ENCODE measurements at places on chromosomes 6 and 20. TPM values are rescaled to one million over a fixed set of nuclear protein-coding genes. Genes with fewer than 3 reads are reported as not detected.

SSTR4 gene
- total RNA-seq, result not detected

HLA-DQA1 gene
- total RNA-seq, result 27.0 TPM

E2F1 gene
- 1.5 TPM for total RNA-seq

PROCR gene
- total RNA-seq, result 75.9 TPM

C4B gene
- total RNA-seq, result 225 TPM

EYS gene
- not detected for total RNA-seq

SMIM28 gene
- total RNA-seq, result not detected

IFT52 gene
- total RNA-seq, result 38.5 TPM

PPP1R3G gene
- total RNA-seq, result 1.7 TPM

DNA sequence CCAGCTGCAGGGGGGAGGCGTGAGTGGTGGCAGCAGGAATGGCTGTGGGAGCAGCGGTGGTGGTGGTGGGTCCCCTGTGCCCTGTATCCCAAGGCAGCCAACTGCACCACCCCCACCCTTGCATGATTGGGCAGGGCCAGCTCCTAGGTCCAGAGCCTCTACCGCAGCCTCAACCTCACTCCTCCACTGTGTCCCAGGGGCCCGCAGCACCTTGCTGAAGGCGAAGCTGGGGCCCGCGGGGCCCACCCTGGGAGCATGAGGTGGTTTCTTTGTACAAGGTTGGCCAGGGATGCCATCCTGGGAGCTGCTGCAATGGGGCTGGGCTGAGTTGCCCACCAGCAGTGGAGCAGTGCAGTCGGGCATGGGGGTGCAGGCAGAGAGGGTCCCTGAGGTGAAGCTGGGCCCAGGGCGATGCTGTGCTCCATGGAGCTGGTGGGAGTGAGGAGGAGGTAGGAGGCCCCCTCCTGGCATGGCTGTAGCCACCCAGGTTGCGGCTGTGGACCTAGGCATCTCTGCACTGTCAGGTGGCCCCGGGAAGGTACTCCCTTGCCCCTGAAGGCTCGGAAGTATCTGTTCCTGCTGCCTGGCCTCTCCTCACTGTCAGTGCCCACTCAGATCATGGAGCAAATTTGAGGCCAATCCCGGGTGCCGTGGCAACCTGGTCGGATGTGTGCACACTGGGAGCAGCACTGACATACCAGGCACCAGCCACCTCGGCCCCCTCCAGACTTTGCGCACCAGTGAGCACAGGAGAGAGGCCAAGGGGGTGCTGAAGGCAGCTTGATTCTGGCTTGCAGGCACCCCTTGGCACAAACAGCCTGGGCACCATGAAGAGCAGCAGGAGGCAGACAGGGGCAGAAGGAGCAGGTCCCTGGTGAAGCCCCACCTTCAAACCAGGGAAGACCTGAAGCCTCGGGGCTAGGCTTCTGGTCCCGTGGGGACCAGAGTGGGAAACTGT is 60.2 kb upstream of the L3MBTL3 start:
- no peak for DNase-seq

GRCh38 chr6:6696867-6697531 is 108.5 kb downstream of the LY86 start:
- peak; percentile 85 for DNase-seq

- peak; percentile 40 for DNase-seq
These were observed 13.3 kb downstream of the ANKRD60 start for GRCh38 chr20:58215116-58215515.

DNA sequence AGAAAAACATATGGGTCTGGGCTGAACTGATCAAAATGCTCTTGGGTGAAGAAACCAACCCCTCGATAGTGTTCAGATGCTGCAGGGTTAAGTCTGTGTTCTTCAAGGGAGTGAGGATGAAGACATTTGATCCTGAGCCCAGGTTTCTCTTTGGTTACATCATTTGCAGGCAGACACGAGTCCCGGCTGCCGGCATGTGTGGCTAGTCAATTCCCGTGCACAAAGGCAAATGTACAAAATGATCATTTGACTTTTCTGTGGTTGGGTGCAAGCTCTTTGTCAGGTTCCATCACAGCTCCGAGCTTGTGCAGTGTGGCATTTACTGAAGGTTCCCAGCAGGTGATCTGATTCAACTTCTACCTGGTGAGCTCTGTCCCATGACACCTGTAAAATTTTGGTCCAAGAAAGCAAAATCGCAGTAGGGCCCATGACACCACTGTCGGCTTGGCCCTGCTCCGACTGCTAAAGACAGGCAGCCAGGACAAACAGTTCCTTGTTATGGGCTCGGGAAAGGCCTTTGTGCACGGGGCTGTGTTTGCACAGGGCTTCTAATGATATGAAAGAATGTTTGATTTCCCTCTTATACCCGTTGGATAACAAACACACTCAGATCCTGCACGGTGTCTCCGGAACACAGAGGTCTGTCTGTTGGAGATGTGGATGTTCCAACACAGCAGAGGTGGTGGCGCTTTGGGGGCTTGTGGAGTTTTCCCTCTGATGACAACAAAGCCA is 46.9 kb downstream of the GJA10 start:
- DNase-seq, result no peak

- DNase-seq, result no peak
These were observed 62.9 kb upstream of the HBS1L start for GRCh38 chr6:135117413-135117968.

- DNase-seq, result no peak
These were observed 19.1 kb upstream of the ZC3H12D start for GRCh38 chr6:149503872-149504271.

- no peak for DNase-seq
These were observed 276.5 kb downstream of the CDC5L start for GRCh38 chr6:44663860-44664634.

GRCh38 chr6:29965563-29965872 is 23.2 kb downstream of the HLA-A start:
- DNase-seq, result no peak

DNA sequence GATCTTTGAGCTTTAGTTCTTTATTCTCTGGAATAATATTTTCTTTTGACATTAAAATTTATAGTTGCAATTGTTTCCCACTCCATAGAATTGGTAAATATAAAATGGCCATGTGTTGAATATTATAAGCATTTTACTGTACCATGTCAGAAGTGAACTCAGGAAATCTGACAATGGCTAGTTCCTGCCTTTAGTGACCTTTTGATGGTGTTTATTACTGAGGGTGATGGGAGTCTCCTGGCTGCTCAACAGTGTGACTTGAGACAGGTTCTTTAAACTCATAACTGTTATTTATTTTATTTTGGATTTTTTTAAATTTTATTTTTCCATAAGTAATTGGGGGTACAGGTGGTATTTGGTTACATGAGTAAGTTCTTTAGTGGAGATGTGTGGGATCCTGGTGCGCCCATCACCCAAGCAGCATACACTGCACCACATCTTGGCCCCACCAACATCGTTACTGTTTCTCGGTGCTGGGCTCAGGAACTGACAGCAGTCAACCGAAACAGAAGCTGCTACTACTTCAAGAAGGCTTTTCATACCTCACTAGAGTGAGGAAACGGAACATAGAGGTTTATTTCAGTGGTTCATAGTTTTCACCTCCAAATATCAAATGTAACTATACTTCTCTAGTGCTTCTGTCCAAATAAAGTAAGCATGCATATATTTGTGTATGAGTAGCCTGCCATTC is 90.4 kb downstream of the PLEKHG1 start:
- DNase-seq, result no peak

DNA sequence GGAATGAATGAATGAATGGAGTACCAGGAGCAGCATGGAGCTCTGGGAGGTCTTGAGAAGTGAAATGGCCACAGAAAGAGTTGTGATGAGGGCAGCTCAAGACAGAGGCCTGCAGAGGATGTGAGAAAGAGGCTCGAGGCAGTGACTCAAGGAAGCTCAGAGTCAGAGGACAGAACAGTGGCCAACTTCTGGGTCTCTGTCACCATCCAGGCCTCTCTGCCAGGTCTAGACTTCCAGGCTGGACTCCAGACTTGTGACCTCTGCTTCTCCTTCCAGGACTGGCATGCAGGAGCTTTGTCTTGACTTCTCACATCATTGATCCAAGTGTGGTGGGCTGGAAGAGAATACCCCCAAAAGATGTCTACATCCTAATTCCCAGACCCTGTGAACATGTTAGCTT is 119.8 kb downstream of the TOX2 start:
- no peak for DNase-seq

DNA sequence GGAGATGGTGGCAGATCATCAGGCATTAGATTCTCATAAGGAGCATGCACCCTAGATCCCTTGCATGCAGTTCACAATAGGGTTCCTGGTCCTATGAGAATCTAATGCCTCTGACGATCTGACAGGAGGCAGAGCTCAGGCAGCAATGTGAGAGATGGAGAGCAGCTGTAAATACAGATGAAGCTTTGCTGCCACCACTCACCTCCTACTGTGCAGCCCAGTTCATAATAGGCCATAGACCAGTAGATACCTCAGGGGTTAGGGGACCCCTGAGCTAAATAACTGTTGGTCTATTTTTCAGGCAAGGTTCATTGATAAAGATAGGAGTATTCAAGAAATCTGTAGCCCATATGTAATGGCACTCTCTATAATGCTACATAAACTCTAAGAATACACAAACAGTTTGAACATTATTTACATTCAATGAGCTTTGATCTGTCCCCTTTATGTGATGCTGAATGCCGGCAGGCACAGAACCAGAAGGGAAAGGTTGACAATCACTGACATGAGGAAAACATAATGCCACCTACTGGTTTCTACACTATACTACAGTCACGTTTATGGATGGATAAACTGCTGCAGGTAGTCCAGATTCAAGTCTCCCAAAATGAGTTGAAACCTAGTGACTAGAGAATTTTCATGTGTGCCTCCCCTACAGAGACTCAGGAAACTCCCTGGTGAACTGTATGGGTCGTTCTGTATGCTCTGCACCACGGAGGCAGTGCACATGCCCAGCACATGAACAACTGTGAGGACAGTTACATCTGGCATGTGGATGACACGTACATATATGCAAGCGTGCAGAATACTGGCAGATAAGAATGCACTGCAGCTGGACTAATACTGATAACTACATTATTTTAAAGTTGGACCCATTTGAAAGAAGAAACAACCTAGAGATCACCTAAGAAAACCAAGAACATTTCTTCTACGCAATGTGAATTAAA is 72.0 kb downstream of the DST start:
- DNase-seq, result no peak

DNA sequence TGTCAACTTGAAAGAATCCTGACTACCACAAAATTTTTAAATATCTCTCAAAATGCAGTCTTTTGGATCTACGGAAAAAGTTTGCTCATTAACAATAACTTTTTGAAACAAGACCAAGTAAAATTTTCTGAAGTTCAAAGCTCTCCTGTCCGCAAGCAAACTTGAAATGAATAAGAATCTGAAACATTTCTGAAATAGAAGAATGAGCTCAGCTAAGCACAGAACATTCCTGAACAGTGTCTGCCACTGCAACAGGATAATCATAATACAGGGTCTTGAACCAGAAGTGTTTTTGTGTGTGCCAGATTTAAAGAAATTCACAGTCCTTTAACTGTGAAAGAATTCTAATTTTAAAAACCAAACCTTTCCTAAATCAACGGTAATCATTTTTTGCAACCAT is 49.1 kb upstream of the TASP1 start:
- no peak for DNase-seq

DNA sequence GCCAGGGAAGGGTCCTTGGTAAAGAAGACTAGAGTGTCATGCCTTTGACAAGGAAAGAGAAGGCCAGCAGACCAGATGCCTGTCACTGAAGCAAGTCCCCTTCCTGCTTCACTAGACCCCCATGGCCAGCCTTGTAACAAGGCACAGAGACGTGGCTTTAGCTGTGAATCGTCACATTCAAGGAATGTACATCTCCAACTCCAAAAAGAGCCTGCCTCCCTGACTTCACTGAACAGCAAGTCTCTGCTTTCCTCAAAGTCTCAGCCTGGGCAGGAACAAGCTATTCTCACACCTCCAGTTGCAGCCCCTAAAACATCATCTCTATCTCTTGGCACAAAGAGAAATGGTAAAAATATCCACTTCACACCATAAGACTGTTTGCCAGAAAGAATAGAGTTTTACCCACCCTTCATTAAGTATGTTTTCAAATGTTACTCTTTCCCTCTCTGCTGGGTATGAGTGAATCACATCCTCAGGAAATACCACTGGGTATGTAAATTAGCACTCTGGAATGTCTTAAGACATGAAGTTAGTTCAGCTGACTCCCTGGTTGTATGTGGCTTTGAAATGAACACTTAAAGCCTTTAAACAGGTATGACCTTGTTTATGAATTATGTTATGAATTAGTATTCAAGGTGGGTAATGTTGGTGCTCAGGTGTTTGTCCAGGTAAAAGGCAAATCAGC is 46.4 kb upstream of the NT5E start:
- no peak for DNase-seq

GRCh38 chr6:148818939-148819575 is 72.2 kb downstream of the UST start:
- no peak for DNase-seq

- DNase-seq, result no peak
These were observed 116.5 kb upstream of the HDAC2 start for GRCh38 chr6:114087496-114087895.

DNA sequence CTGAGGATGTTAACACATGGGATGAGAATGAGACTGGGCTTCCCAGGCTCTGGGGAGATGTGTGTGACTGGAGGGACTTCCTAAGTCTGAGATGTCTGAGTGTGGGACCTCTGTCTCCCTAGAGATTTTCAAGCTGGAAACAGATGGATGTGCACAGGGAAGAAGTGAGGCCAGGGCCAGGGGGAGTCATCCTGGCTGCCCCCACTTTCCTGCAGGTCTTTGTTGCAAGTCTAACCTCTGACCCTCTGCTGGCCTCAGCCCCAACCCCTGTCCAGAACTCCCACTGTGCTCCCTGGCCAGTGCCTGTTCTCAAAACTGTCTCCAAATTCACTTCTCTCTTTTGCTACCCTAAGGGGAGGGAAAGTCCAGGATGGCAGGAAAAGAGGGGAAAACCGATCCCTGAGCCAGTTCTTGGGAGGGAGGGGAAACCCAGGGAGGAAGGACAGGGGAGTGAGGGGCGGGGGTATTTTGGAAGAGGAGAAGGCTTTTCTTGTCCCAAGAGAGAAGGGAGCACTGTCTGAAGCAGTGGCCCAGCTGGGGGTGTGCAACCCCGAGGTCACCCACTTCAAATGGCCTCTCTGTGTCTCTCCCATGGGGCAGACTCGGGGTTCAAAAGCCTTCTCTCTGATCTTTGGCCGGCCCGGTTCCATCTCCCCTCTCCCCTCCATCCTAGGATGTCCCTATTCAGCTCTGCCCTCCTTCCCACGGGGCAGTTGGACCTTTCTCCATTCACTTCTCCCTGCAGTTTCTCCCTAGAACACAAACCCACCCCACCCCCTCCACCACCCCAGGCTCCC is 3.1 kb downstream of the PPP1R18 start:
- DNase-seq, result peak; percentile 56

DNA sequence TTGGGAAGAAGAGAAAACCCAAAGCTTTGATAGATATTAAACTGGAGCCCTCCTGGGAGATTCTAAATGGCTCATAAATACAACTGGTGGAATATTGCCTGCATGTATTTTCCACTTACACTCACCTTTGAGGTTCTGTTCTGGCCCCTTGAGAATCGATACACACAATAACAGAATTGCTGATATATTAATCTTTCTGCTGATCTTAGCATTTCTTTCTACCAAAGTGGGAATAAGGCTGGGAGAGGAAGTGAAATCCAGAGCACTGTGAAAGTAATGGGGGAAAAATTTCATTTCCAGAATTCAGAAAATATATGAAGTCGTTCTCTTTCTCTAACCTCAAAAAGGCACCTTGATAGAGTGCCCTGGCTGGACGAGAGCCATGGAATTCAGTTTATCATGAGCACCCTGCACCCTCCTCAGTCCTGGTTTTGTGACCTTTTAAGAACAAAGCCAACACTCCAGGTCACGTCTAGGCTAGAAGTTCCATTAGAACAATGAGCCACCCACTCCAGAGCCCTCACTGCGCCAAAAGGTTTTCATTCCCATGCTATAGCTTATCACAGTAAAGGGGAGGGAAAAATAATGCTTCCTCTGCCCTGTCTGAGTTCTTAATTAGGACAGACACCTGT is 244.5 kb downstream of the CD83 start:
- DNase-seq, result no peak

GRCh38 chr20:1945134-1945618 is 48.7 kb downstream of the PDYN start:
- peak; percentile 82 for DNase-seq

Measured in aorta (tissue), 5 donors.